WTC11 (cell line): ENCODE measurements at places on chromosomes 7 and 10.

DNA sequence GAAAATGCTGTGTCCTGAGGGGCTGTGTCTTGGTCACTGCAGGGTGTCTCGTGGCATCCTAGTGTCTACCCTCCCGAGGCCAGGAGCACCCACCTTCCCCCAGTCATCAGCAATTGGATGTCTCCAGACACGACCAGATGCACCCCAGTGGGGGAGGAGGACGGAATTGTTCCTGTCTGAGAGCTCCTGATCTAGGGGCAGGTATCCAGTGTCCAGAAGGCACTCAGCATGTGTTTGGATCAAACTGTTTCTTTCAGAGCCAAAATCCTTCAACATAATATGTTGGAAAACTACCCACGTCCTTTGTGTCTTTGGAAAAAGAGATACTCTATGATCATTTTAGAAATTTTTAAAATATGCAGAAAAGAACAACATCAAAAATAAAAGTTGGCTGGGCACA, 16.9 kb downstream of the PRKRIP1 start:
- DNase-seq = no peak

DNA sequence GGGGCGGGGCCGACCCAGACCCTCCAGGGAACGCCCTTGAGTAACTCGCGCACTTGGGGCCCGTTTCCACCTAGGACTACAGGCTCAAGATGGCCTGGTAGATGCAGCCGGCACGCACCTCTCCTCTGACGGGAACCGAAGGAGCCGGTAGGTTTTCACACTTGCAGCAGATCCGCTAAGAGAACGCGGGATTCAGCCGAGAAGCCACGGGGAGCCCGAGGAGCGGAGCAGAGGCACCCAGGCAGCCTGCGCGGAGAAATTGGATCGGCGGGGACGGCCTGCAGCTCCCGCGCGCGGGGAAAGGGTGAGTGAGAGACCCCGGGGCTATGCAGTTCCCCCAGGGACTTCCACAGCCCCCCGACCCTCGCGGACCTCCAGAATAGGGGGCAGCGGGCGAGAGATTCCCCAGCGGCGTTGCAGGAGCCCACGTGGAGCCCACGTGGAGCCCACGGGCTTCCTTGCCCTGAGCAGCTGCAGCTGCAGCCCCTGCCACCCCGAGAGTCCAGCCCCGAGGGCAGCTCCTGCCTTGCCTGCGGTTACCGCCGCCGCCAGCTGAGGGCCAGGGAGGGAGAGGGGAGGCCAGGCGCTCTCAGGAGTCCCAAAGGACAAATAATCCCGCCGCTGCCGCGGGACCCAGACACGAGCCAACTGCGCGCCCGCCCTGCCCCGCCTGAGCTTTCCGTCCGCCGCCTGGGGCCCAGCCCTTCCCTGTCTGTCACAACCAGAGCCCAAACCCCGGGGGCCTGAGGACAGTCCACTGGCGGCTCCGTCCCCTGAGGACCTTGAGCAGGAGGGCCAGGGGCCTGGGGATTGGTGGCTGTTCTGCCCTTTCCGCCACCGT, 13.1 kb downstream of the IFT22 start:
- DNase-seq = peak; percentile 90

GRCh38 chr10:105718207-105718995, 1077.3 kb downstream of the SORCS3 start:
- no peak for DNase-seq

DNA sequence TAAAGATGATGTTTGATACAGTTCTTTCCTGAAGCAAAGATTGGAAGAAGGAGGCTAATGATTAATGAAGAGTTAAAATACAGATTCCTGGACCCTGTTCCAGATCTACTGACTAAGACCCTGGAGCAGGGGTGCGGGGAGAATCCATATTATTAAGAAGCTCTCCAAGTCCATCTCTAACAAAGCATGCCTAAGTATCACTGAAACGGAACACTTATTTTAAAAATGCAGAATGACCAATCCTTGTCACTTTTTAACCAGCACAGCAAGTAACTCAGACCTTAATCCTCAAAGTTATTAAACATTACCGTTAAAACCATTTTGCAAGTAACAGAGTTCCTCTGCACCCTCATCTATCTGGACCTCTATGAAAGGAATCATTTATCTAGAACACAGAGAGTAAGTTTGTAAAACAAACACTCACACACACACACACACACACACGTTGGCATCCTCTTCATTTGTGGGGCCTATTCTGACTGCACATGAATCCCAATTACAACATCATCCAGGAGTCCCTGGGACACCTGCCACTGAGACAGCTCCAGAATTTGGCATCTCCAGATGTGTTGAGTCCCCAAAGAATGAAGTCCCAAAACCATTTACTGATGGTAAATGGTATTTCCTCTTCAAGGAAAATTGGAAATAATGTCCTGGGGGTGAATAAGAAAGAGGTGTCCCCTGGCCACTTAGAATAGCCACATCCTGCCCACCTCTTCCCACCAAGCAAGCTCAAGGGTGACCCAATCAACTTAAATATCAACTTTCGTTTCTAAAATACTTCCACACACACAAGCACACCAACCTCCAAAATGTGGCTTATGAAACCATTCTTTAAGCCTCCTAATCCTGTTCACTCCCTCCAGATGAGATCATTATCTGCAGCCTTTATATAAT, 117.5 kb downstream of the PARD3 start:
- no peak for DNase-seq
